ENCODE measurements at places on chromosomes 1 and 21.

DNA sequence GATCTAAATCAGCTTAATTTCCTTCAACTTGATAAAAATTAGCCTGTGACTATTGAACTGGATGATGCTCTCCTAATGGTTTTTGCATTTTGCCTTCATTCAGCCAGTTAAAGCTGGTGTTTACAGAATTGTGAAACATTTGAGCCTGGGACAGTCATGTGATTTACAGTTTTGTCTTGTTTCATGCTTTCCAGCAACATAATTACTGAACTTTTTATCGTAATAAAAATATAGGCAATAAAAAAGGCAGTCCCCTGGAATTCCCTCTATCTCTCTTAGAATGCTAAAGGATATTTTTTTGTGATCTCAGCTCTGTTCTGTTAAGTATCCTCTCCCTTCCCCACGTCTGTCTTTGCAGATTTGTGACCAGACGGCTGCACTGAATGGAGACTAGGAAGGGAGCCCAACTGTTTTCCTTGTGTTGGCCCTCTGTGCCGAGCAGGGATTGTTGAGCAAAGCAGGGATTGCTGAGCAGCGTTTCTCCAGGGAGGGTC is 70.3 kb upstream of the RGL1 start:
- peak; percentile 68 for DNase-seq

- DNase-seq = no peak
Observed at GRCh38 chr1:234558330-234558836, 51.6 kb downstream of the IRF2BP2 start.

DNA sequence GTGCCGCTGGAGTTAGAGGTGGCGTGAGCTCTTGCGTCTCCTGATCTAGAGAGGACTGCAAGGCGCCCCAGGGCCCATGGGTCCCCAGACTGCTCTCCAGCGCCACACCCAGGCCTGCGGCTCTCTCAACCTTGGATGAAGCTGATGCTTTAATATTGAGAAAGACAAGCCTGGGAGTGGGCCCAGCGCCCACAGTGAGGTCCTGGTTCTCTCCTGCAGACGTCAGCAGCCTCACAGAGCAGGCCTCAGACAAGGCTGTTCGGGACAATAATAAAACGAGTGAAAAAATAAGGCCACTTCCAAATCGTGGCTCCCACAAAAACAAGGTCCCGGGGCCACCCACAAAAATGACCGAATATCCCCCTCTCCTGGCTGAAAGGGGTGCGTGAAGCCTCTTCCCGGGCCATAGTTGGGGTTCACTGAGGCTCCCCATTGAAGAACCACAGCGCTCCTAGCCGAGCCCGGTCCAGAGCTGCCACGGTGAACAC is 6.0 kb upstream of the DNMT3L start:
- peak; percentile 18 for DNase-seq

DNA sequence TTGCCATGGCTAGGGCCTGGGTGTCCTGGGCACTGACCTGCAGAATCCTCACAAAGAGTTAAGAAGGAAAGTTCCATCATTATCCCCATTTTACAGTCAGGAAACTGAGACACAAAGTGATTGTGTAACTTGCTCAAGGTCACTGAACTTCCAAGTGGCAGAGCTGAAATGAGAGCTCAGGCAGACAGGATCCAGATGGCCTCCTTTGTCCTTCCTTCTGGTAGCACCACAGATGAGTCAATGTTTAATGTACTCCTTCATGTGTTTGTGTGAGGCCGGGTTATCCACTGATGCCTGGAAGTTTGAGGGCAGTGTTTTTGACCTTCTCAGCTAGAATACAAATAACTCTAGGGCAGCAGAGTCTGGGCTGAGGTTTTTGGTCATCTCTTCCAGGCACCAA is 207.0 kb downstream of the TNR start:
- DNase-seq = no peak

DNA sequence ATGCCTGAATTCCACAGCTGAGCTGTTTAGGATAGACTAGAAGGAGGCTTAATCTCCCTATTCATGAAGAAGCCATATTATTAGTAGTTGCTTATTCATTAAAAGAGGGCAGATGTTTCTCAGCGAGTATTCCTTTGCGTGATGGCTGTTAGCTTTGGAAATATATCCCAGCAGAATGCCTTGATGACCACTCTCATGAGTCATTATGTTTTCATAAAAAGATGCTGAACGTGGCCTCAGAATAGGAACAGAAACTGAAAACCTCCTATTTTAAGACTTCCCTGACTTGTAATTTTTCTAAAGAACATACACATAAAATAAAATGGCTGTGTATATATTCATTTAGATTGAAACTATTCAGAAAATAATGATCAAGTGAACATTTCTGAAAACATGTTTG is 9.6 kb upstream of the PLA2G4A start:
- no peak for DNase-seq

Data from cerebellar cortex (tissue), 1 donor.